ENCODE measurements at places on chromosomes 6 and 20.

- no peak for DNase-seq
Measured at GRCh38 chr6:111952274-111952673, 79.0 kb upstream of the FYN start.

DNA sequence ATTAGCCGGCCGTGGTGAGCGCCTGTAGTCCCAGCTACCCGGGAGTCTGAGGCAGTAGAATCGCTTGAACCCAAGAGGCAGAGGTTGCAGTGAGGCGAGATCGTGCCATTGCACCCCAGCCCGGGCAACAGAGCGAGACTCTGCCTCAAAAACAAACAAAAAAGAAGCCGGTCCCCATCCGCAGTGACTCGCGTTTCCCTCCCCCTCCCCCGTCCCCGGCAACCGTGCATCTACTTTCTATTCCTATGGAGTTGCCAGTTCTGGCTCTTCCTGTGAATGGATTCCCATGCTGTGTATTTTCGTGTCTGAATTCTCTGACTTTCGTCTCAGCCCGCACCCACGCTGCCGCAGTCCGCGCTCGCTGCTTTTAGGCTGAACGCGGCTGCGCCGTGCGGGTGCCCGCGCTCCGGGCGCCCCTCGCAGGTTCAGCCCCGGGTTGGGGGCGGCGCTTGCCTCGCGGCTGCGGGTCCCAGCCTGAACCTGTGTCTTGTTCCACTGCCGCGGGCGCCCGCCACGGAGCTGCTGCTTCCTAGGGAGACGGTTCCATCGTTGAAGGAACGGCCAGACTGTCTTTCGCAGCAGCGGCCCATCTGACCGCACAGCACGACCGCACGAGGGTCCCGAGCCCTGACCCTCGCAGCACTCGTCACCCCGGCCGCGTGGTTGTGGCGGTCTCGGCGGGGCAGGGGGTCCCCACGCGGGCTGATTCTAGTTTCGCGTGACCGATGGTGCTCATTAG is 1.1 kb upstream of the MRGBP start:
- peak; percentile 62 for DNase-seq

DNA sequence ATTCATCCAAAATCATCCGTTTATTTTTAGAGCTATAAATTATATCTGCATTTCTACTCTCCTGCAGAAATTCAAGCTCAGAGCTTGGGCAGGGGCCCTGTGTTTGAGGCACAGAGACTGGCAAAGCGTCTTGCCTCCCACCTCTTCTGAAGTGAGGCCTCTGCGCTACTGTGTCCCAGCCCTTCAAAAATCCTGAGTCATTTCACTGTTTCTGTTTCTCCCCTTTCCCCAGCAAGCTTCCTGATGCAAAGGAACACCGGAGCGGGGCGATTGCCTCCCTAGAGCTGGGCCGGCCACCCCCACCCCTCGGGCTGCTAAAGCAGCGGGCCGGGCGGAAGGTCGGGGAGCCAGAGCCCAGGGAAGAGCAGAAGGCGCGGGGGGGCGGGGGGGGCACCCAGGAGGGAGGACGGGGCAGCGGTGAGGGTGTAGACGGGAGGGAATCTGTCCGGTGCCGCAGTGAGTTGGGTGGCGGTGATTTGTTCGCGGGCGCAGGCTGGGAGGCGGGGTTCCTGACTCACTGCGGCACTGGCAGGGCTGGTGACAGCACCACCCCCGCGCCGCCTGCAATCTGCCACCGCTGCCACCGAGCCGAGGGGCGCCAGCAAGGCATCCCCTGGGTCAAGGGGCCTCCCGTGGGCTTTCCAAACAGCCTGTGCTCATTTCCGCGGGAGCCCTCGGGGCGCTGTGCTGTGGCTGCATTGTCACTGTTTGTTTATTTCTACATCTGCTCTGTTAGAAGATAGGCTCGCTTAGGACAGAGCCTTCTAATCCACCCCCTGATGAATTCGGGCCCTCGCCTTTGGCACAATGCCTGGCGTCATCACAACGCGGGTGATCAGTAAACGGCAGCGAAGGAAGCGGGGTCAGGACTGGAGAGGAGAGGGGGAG is 46.5 kb upstream of the SNAP25 start:
- no peak for DNase-seq

GRCh38 chr6:95553880-95554279 is 23.5 kb upstream of the MANEA start:
- no peak for DNase-seq

GRCh38 chr6:83429857-83430610 is 817 bp downstream of the ME1 start:
- no peak for DNase-seq

GRCh38 chr6:28727559-28728211 is 196.1 kb downstream of the TRIM27 start:
- no peak for DNase-seq

DNA sequence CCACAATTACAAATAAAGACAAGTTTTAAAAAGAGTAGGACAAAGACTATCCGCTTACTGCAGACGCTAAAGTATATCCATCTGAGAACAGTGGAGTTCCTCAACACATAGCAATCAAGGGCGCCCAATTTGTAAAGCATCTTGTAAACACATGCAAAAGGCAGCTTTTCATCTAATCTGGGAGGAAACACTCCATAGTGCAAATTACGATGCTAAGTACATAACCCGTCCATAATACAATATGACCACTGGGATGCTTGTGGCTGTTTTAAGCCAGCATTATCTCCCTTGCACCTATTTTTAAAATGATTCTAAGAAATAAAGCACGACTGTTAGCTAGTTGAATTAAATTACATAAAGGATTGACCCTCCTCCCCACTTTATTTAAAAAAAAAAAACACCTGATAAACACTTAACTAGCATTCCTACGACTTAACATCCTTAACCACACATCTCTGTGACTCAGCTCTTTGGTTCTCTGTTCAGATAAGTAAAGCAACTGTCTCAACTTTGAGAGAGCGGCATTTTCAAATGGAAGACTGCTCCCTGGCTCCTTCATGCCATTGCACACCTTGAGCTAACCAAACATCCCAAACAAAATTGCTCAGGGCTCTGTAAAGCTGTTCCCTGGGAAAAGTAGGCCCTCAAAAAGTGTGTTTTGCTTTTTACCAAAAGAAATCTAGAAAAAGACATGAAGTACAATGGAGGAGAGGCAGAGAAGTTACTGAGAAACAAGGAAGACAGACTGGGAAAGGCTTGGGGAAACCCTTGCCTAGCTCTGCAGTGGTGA is 14.2 kb downstream of the SLC22A23 start:
- DNase-seq, result no peak

GRCh38 chr6:4675121-4675520 is 101.1 kb upstream of the CDYL start:
- DNase-seq, result no peak

DNA sequence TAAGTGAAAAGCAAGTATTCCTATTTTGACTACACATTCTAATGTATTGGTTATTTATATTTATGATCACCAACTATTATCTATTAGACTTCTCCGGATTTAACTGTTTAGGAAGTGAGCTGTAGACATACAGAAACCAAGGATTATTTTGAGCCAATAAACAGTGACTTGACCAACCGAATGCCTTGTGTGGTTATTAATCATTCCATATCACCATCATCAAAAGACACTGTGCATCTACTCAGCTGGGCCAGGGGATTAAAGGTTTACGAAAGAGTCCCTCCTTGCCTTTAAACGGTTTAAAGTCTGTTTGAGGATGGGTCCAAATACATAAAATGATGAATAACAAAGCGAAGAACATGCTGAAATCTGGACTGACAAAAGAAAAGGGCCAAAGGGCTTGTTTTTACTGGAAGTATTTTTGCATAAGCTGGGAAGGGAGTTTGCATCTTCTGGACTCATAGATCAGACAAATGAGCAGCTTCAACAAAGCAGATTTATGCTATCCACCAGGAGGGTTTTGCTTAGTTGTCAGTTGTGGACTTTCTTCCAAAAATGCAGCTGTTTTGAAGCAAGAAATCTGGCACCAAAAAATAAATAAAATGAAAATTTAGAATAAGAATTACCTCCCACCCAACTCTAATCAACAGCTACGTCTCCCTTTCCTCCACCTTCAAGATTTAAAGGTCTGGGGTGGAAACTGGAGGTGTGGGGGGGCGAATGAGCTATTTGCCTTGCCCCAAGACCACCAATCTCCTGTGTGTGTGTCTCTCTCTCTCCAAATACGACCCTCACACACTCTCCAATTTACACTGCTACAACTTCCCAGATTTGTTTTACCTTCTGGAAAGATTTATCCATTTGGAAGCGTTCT is 33.6 kb upstream of the ID4 start:
- DNase-seq, result no peak
